ENCODE measurements at places on chromosomes 13 and 19.

GRCh38 chr19:6671960-6672359, 2.0 kb upstream of the TNFSF14 start:
- no peak for DNase-seq

GRCh38 chr19:9705836-9706235, 30.9 kb upstream of the ZNF562 start:
- no peak for DNase-seq

GRCh38 chr19:49506575-49507105, 5.8 kb upstream of the FCGRT start:
- peak; percentile 77 for DNase-seq

DNA sequence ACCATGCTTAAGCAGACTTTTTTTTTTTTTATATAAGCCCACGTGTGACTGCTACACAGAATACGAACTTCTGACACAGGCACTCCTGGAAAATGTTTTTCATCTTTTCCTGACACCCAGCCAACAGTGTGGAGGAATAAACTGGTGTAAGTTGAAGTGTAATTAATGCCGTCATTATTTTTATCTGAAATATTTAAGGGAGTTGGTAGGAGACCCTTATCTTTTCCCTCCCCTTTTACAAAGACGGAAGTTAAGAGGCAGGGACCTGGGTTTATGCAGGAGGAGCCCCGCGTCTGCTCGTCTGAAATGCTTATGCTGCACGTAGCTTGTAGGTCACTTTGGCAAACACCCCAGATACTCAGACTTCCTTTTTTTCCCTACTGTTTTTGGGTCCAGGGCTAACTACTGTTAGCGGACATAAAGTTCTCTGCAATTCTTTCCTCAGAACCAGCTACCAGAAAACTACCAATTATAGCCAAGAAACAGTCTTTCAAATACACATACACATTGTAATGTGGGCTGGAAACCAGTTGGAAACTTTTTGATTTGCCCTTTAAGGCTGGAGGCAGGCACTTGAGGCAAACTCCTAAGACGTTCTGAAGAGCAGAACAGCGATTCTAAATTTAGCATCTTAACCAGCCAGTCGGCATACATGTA, 50.8 kb downstream of the EFNB2 start:
- DNase-seq = no peak

- DNase-seq = no peak
These were observed 382 bp downstream of the ZNF77 start for GRCh38 chr19:2944403-2944774.

DNA sequence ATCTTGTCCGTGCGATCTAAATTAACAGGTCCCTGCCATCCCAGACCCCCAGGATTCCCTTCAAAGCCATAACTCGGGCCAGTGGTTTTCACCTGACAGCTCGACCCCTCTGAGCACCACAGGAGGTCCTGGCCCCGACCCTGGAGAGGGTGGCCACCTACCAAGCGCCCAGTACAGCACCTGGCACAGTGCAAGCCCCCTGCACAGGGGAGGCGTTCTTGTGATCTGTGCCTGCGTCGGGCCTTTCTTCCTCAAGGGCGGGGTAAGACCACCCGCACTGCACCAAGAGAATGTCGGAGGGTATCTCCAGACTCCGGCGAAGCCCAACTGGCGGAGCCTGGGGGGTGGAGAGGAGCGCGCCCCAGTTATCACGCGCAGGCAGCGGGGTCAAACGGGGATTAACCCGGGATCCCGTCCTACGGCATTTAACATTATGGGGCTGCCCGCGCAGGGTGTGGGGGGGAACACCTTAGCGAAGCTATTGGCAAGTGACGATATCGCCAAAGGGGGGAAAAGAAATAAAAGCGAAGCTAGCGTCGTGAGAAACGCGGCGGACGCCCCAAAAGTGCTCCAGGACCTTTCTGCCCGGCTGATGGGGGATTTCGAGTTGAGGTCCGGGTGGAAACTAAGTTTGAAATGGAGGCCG, 1.3 kb upstream of the HNRNPL start:
- peak; percentile 64 for DNase-seq

- no peak for DNase-seq
These were observed 866 bp upstream of the ZSWIM4 start for GRCh38 chr19:13794398-13794756.

DNA sequence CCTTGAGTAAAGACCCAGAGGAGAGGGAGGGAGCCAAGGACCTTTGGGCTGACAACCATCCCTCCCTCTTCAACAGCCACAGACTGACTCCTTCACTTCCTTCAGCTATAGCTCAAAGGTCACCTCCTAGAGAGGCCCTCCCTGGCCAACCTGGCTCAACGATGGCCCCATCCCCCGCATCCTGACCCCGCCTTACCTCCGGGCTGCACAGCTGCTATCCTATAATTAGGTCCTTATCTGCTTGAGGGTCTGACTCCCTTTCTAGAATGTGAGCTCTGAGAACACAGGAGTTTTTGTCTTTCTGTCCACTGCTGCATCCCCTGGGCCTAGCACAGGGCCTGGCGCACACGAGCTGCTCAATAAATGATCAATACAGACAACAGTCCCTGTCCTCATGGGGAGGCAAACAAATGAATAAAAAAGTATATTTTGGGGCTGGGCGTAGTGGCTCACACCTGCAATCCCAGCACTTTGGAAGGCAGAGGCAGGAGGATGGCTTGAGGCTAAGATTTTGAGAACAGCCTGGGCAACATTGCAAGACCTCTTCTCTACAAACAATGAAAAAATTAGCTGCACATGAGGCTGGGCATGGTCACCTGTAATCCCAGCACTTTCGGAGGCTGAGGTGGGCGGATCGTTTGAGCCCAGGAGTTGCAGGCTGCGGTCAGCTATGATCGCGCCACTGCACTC, 6.6 kb upstream of the LGALS4 start:
- no peak for DNase-seq

DNA sequence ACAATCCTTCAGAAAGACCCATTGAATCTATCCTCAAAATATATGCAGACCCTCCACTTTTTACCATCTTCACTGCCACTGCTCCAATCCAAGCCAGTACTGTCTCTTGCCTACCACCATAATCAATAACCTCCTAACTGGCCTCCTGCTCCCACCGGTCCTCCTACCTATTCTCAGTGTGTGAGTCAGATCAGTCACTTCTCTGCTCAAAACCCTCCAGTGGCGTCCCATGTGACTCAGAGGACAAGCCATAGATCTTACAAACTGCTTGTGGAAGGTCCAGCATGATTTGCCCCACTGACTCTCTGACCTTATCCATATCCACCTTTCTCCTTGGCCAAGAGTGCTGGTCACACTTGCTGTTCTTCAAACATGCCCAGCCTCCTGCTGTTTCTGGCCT, 23.4 kb upstream of the MBNL2 start:
- no peak for DNase-seq

GRCh38 chr13:33626407-33626806, 191.5 kb upstream of the RFC3 start:
- no peak for DNase-seq

DNA sequence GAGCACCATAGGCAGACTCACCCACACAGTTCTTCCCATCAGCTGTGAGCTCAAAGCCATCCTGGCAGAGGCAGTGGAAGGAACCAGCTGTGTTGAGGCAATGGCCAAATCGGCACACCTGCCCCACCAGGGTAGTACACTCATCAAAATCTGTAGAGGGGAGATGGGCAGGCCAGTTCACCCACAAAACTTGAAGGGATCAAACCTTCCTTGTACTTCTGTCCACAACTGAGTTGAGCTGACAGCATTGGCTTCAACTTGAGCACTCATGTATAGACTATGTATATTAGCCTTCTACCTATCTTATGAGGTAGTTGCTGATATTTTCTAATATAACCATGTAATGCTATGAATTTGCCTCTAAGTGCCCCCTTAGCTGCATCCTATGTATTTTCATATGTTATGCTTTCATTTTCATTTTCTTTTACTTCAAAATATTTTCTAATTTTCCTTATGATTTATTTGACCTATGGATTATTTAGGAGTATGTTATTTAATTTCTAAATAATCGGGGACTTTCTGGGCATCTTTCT, 42.9 kb downstream of the CCL25 start:
- DNase-seq = no peak

DNA sequence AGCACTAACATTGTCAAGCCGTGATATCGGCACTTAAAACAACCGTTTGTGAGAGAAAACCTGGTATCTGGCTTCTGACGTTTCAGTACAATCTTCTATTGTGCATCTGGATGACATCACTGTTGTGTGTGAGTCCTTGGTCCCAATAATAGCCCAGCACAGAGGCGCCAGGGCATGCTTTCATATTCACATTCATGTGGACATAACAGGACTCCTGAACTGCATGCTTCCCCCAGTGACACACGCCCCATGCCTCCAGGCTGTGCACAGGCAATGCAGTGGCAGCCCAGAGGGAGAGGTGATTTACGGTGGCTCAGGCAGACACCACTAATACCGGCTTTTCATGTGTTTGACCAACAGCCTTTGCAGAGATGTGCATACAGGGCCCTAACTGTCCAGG, 58.1 kb downstream of the MRPL57 start:
- no peak for DNase-seq

DNA sequence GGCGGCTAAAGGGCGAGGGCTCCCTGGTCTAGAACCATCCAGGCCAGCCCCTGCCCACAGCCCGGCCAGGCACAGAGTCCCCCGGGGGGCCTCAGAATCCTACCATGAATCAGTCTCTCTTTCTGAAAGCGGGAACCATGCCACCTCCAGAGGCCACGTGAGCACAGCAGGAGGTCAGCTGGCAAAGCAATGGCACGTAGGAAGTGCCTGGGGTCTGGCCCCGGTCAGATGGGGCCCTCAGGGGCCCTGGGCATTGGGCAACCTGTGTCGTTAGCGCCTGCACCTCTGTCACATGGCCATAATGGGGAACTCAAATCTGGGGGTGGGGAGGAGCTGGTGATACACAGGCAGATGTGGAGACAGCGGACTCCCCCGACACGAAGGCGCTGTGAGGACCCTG, 8.8 kb downstream of the MFSD12 start:
- DNase-seq = no peak

DNA sequence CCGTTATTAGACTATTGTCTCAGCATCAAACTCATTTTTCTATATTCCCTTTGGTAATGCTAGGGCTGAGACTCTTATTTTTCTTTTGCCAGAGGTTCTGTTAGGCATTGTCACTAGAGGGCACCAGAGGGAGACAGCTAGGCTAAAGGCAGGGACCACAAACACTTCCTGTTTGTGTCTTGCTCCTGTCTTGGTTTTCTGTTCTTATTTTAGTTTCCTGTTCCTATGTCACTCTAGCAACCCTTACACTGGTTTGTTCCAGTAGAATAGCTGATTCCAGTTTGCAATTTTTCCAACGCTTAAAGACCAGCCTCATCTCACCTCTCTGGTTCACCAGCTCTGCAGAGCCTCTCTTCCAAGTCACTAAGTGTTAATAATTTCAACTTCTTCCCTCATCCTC, 772.0 kb downstream of the DIAPH3 start:
- no peak for DNase-seq

GRCh38 chr19:6697291-6697690, 23.2 kb downstream of the C3 start:
- DNase-seq = no peak

DNA sequence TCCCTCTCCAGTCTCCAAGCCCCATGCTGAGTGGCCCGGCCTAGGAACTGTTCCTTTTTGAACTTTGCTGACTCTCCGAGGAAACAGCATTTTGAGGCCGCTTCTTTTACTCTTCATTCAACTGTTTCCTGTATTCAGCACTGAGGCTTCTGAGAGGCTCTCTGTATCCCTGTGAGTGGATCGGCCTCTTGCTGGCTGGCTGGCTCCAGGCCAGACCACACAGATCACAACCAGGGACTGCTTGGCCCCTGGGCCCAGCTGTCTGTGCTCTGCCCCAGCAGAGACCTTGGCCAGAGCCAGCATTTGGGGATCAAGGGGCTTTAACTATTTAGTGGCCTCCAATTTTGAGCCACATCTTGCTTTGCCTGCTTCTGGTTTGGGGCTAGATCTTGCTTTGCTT, 75.6 kb upstream of the KL start:
- DNase-seq = peak; percentile 27

GRCh38 chr13:106513025-106513983, 22.2 kb downstream of the EFNB2 start:
- no peak for DNase-seq
